ENCODE measurements at places on chromosomes 7 and 10.

- no peaks in the 10 kb centered on the region for H3K27me3 ChIP-seq
- no peak overlapping the region for H3K27ac ChIP-seq
- H3K4me1 ChIP-seq: no peaks in the 10 kb centered on the region
- no peak overlapping the region for H3K4me3 ChIP-seq
Measured at GRCh38 chr10:29174389-29174788, 114.5 kb upstream of the LYZL1 start.

DNA sequence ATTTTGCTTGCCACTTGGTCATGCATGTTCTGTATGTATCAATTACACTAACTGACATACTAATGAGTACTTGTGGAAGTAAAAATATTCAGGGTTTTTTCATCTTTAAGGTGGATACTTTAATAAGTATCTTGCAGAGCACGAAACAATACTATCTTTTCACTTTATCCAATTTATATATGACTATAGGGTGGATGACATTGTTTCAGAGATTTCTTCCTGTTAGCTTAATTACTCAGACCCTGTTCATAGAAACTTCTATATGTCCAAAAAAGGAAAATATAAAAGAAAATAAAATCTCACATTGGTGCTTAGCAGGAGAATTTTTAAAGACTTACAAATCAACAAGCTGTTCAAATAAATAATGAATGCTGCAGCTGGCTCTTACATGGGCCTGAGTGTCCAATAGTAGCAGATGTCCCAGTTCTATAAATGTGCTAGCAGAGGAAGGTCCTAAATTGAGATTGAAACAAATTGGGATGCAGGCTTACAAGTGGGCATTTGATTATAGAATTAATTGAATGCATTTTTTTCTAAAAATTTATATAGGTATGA lies 91.5 kb upstream of the THSD7A start:
- H3K36me3 ChIP-seq: no peaks in the 10 kb centered on the region
- no peak overlapping the region for H3K27ac ChIP-seq
- no peak for DNase-seq
- no peaks in the 10 kb centered on the region for H3K4me1 ChIP-seq
- H3K4me3 ChIP-seq: no peak overlapping the region
- H3K27me3 ChIP-seq: no peaks in the 10 kb centered on the region

DNA sequence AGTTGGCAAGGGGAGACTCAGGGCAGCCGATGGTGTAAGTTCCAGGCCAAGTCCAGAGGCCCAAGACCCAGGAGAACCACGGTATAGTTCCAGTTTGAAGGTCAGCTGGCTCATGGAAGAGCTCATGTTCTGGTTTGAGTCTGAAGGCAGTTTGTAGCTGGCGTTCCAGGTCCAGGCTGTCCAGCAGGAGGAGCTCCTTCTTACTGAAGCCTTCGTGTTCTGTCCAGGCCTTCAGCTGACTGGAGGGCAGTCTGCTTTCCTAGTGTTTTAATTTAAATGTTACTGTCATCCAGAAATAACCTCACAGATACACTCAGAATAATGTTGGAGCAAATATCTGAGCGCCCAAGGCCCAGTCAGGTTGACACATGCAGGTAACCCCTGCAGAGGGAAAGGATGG lies 4.2 kb downstream of the SUN1 start:
- H3K27me3 ChIP-seq: no peaks in the 10 kb centered on the region
- no peak overlapping the region for H3K4me3 ChIP-seq
- DNase-seq: no peak
- no peak overlapping the region for H3K27ac ChIP-seq

DNA sequence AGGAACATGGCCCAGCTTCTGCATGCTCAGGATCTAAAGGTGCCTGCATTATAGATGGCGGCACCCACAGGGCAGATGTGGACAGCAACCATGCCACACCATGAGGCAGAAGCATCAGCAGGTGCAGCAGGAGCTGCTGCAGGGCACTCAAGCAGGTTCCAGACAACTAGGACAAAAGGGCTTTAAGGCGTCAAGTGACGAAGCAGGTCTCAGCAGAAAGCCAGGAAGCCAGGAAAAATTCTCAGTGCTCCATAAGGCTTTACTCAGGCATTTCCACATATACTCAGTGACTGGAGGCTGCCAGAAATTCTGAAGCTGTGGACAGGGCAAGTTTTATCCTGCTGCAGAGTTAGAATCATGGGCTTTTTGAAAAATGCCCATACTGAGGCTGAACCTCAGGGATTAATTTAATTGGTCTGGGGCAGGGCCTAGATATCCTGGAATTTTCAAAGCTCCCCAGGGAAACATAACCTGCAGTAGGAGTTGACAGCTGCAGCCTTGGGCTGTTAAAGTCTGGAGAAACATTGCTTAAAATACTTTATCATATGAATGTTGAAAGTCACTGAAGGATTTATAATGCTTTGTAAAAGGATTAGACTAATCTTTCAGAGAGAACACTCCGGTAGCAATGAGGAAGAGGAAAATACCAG lies 68.1 kb upstream of the RNF148 start:
- H3K27ac ChIP-seq: no peak overlapping the region
- H3K4me3 ChIP-seq: no peak overlapping the region
- no peak for DNase-seq

GRCh38 chr10:96046546-96046945 lies 3.2 kb downstream of the CCNJ start:
- DNase-seq: no peak
- H3K27me3 ChIP-seq: no peaks in the 10 kb centered on the region
- H3K27ac ChIP-seq: no peak overlapping the region
- no peak overlapping the region for H3K4me3 ChIP-seq

GRCh38 chr10:122460891-122461293 lies 461 bp upstream of the HTRA1 start:
- peaks cover 7% of the 10 kb centered on the region for H3K4me1 ChIP-seq
- peaks cover 23% of the 10 kb centered on the region for H3K27me3 ChIP-seq
- H3K36me3 ChIP-seq: no peaks in the 10 kb centered on the region
- H3K27ac ChIP-seq: no peak overlapping the region
- H3K4me3 ChIP-seq: peak overlapping the region; percentile 13

DNA sequence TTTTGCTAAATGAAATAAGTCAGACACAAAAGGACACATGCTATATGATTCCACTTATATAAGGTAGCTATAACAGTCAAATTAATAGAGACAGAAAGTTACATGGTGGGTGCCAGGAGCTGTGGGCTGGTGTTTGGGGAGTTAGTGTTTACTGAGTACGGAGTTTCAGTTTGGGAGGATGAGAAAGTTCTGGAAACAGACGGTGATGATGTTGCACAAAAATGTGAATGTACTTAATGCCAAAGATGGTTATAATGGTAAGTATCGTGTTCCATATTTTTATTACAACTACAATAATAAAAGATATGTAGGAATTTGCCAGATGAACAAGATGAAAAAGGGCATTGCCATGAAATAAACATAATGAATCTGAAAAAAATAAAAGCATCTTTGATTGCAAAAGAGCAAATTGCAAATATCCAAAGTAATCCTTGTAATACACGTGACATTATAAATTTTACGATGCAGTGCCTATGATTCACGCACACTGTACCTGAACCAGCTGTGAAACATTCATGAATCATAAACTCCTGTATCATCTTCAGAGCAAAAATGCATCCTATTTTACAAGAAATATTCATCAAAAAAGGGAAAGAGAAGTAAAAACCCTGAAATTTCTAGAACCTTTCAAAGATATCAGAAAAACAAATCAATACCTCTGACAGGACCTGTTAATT lies 676.7 kb downstream of the PCDH15 start:
- H3K4me3 ChIP-seq: no peak overlapping the region
- H3K36me3 ChIP-seq: no peaks in the 10 kb centered on the region
- H3K4me1 ChIP-seq: no peaks in the 10 kb centered on the region

GRCh38 chr7:133698127-133698526 lies 429.0 kb upstream of the LRGUK start:
- no peak overlapping the region for H3K27ac ChIP-seq
- H3K36me3 ChIP-seq: no peaks in the 10 kb centered on the region

DNA sequence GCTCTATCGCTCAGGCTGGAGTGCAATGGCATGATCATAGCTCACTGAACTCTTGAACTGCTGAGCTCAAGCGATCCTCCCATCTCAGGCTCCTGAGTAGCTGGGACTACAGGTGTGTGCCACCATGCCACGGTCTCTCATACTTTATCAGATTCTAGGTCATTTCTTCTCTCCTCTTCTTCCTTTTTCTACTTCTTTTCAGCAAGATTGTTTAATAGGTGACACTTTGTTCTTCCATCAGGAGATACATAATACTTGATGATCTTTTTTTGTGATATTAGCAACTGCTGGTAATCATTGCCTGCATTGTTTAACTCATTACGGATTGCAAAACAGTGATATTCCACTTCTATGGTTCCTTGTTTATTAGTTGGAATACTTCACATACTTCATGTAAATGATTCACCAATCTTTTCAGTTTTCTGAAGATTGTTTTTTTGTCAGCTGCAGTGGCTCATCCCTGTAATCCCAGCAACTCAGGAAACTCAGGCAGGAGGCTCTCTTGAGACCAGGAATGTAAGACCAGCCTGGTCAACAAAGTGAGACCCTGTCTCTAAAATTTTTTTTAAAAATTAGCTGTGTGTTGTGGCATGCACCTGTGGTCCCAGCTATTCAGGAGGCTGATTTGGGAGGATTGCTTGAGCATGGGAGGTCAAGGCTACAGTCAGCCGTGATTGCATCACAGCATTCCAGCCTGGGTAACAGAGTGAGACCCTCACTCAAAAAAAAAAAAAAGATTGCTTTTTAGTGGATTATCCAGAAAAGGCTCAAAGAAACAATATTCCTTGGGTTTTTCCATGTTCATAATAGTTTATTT lies 36.2 kb upstream of the CHST3 start:
- no peak overlapping the region for H3K27ac ChIP-seq
- no peak for DNase-seq
- no peak overlapping the region for H3K4me3 ChIP-seq
- no peaks in the 10 kb centered on the region for H3K27me3 ChIP-seq
- H3K36me3 ChIP-seq: no peaks in the 10 kb centered on the region
- peaks cover 21% of the 10 kb centered on the region for H3K4me1 ChIP-seq

GRCh38 chr10:103280506-103280905 lies 3.6 kb downstream of the INA start:
- no peak for DNase-seq
- no peak overlapping the region for H3K27ac ChIP-seq
- no peaks in the 10 kb centered on the region for H3K27me3 ChIP-seq

- no peaks in the 10 kb centered on the region for H3K27me3 ChIP-seq
- peaks cover 12% of the 10 kb centered on the region for H3K4me1 ChIP-seq
- no peak for DNase-seq
- H3K36me3 ChIP-seq: no peaks in the 10 kb centered on the region
- H3K4me3 ChIP-seq: no peak overlapping the region
Measured at GRCh38 chr7:128458956-128459355, 3.3 kb downstream of the HILPDA start.

DNA sequence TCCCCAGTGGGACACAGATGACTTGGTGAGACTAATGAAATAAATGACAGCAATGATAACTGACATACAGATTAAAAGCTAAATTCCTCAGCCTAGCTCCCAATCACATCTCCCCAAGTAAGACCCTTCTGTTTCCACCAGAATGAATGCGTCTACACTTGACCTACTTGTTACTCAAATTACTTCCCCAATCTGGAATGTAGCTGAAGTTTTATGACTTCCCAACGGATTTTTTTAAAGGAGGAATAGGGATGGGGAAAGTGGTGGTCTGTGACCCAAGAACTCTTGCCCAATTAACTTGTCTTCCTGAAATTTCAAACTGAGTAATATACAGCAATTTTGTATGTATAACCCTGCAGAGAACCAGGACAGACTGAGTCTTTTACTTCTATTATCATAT lies 9.1 kb downstream of the H2AZ2 start:
- H3K27me3 ChIP-seq: no peaks in the 10 kb centered on the region
- peaks cover 56% of the 10 kb centered on the region for H3K36me3 ChIP-seq
- H3K4me3 ChIP-seq: no peak overlapping the region
- no peak for DNase-seq
- H3K27ac ChIP-seq: no peak overlapping the region

GRCh38 chr10:95454940-95455339 lies 106.2 kb downstream of the SORBS1 start:
- no peaks in the 10 kb centered on the region for H3K27me3 ChIP-seq
- H3K36me3 ChIP-seq: no peaks in the 10 kb centered on the region
- H3K4me3 ChIP-seq: no peak overlapping the region

DNA sequence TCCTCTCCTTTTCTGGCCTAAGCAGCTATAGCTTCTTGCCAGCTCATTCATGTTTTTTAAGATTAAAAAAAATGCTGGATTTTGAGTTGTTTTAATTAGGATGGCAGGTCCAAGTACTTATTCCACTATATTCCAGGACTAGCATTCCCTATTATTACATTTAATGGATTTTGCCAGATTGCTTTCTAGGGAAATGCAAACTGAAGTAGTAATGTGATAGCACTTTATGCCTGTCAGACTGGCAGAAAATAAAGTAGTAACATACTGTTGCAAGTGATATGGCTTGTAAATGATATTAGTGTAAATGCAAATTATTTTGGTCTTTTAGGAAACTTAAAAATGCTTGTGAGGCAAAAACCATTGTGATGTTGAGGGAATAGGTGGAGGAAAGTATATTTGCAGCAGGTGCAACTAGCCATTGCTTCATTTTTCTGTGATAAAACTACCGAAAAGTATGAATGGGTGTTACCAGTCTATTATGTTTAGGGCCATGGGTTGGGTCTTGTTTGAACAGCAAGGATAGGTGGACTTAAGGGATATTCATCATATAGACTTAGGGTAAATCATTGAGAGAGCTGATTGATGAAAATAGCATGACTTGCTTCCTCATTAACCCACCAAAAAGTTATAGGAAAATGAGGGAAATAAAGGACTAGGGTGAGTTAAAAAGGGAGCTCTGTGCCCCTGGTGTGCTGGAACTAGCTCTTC lies 19.9 kb downstream of the ZNRF2 start:
- peaks cover 11% of the 10 kb centered on the region for H3K4me1 ChIP-seq
- no peaks in the 10 kb centered on the region for H3K27me3 ChIP-seq
- no peak overlapping the region for H3K27ac ChIP-seq
- H3K4me3 ChIP-seq: no peak overlapping the region

GRCh38 chr10:5800782-5801181 lies 12.5 kb downstream of the GDI2 start:
- no peak overlapping the region for H3K4me3 ChIP-seq
- DNase-seq: no peak
- H3K27ac ChIP-seq: no peak overlapping the region
- no peaks in the 10 kb centered on the region for H3K4me1 ChIP-seq

DNA sequence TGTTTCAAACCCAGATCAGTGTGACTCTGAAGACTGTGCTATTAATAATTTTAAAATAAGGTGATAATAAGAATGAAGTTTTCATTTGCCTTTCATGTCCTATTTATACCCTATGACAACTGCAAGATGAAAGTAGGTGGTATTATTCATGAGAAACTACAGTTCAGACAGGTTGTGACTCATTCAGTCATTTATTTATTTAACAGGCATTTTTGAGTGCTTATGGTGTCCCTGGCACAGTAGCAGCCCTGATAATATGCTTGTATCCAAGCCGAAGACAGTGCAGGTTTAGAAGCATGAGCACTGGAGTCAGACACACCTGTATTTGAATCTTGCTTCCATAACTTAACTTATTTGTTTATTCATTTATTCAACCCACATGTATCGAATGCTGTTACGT lies 87.1 kb downstream of the FZD1 start:
- no peaks in the 10 kb centered on the region for H3K4me1 ChIP-seq
- no peak for DNase-seq
- no peaks in the 10 kb centered on the region for H3K36me3 ChIP-seq
- no peak overlapping the region for H3K27ac ChIP-seq
- H3K27me3 ChIP-seq: no peaks in the 10 kb centered on the region
- H3K4me3 ChIP-seq: no peak overlapping the region

- H3K27ac ChIP-seq: no peak overlapping the region
- H3K27me3 ChIP-seq: peaks cover 7% of the 10 kb centered on the region
- H3K36me3 ChIP-seq: no peaks in the 10 kb centered on the region
- DNase-seq: no peak
Measured at GRCh38 chr10:132176623-132177500, 9.9 kb upstream of the DPYSL4 start.

GRCh38 chr10:86974484-86974883 lies 6.2 kb downstream of the ADIRF start:
- H3K4me1 ChIP-seq: peaks cover 12% of the 10 kb centered on the region
- no peak overlapping the region for H3K27ac ChIP-seq
- no peak overlapping the region for H3K4me3 ChIP-seq
- no peaks in the 10 kb centered on the region for H3K27me3 ChIP-seq
